ENCODE measurements at places on chromosomes 3 and 15. TPM values are rescaled to one million over a fixed set of nuclear protein-coding genes. Genes with fewer than 3 reads are reported as not detected.

- no peak for DNase-seq
These were observed 51.9 kb upstream of the CDIN1 start for GRCh38 chr15:36527235-36528162.

GRCh38 chr15:67501177-67501835 lies 19.6 kb upstream of the C15orf61 start:
- DNase-seq: no peak

C3orf70 gene
- total RNA-seq: 5.8 TPM

GRCh38 chr3:12323237-12323636 lies 34.4 kb downstream of the PPARG start:
- DNase-seq: no peak

DNA sequence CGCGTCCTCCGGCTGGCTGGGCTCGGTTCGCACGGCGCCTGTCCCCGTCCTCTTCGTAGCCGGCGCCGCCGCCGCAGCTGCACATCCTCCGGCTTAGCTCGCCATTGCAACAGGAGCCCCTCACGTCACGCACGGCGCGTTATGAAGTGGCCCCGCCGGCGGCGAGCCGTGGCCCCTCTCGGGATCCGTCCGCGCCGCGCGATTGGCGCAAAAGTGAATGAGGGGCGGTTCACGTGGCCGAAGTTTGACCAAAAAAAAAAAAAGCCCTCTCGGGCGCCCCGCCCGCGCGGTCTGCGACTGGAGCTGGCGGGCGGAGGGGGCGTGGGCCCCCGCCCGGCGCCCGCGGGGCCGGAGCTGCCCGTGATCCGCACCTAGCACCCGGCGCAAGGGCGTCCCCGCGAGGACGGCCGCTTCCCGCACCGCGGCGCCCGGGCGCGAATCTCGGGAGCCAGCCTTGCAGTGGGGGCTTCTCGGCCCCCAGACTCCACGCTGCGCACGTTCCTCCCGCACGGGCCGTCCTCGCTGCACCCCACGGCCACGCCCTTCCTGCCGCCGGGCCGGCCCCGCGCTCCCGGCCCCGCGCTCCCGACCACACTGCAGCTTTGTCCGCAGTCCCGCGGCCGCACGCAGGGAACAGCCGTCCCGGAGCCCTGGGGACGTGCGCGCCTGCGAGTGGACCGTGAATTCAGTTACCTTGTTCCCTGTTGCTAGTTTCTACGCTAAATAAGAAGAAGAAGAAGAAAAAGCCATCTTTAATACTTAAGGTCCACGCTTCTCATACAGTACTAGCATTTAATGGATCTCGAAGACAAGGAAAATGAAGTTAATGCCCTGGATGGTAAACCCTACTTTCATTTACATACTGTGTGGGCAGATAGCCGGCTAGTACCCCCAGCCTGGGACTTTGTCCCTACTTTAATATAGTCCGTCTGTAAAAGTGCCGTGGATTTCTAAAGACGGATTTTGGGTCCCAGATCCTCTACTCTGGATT lies at the start of gene CHSY1:
CHSY1 (minus strand) TSS at position 219 of the 991 bp plus-strand sequence. CDS start 592 bp downstream, outside the sequence.
- peak; percentile 74 for DNase-seq

GRCh38 chr3:129855832-129856419 lies 37.6 kb downstream of the TMCC1 start:
- DNase-seq: no peak

SSUH2 gene
- total RNA-seq: 0.57 TPM

GRCh38 chr3:69948246-69948862 lies 51.2 kb upstream of the SAMMSON start:
- DNase-seq: no peak

DNA sequence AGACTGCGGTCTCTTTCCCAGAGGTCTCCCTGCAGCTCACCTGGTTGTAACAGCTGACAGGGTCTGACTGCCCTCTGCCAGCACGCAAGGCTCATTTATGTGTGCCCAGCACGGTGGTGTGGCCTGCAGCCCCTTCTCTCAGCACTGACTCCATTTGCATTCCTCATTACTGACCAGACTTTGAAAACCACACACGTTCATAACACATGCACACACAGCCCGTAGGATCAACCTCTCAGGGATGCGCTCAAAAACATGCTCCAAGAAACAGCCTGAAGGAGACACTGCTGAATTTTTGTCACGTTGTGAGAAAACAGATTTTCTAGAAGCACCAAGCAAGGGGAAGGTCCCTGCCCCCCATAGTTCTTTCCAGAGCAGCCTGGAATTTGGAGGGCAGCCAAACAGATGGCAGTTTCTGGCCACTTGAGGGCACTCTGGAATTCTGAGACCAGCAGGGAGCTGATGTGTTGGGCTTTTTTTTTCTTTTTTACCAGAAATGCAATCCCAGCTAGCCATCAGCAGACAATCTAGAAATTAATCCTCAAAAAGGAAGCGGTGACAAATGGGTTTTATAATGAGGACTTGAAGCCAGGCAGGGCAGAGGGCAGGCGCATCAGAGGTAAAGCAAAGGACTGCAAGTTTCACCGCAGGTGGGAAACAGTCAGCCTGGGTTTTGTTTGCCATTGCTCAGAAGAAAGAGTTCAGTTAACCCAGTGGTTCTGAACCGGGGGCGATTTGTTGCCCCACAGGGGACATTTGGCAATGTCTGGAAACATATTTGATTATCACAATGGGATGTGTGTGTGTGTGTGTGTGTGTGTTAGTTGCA lies 170.5 kb upstream of the PROK2 start:
- peak; percentile 38 for DNase-seq

DNA sequence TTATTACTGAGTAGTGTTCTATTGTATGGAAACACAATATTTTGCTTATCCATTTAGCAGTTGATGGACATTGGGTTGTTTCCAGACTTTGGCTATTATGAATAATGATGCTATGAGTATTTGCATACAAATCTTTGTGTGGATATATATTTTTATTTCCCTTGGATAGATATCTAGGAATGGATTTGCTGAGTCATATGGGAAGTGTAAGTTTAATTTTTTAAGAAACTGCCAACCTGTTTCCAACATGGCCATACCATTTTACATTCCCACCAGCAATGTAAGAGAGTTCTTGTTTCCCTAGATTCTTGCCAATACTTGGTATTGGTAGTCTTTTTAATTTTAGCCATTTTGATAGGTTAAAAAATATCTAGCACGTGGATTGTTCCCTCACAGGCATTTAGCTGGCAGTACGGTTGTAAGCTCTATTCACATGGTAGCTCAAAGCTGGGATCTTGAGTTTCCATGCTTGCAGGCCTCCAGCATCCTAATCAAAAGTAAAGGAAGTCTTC lies 45.7 kb upstream of the TNIK start:
- no peak for DNase-seq

CFAP44 gene
- 16.4 TPM for total RNA-seq

GRCh38 chr3:129481766-129482332 lies 41.8 kb downstream of the IFT122 start:
- DNase-seq: no peak

- DNase-seq: no peak
These were observed 6.8 kb upstream of the RHO start for GRCh38 chr3:129521611-129522010.

DNA sequence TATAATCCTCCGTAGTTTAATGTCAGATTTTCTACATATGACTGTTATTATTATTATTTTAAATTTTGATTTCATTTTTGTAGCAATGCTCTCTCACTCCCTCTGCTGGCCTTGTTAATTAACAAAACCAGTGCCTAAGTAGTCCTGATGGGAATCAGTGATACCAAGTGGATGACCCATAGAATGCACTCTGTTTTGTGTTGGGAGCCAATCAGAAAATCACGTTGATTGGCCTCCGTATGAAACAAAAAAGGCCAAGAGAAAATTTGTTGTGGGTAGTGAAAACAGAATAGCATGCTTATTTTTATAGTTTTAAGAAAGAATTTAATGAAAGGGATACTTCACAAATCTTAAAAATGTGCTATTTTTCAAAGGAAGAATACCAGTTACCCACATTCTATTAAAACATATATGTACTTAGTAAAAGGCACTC lies 34.4 kb upstream of the MEIS2 start:
- no peak for DNase-seq

GOLGA8M gene
- not detected for total RNA-seq

- no peak for DNase-seq
These were observed 7.4 kb upstream of the RIOX2 start for GRCh38 chr3:97979610-97980009.

DNA sequence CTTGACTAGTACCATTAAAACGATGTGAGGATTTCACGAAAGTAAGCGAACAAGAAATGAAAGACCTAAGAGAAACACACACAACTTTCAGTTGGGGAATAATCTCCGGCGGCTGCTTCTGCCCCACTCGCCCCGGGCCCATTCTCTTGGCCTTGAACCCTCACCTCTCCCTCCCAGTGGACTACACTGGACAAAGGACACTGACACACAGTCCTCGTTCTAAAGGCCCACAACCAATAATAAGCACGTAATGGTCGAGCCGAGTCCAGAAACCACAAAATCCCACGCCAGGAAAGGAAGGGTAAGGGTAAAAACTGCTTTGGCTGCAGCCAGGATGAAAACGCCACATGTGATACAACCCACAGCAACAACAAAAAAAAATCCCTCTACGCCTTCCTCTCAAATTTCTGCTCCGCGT lies 469 bp downstream of the ZNF770 start:
- no peak for DNase-seq
